AG04450 (cell line): ENCODE measurements at places on chromosomes 1 and 21. TPM values are rescaled to one million over a fixed set of nuclear protein-coding genes. Genes with fewer than 3 reads are reported as not detected.

DNA sequence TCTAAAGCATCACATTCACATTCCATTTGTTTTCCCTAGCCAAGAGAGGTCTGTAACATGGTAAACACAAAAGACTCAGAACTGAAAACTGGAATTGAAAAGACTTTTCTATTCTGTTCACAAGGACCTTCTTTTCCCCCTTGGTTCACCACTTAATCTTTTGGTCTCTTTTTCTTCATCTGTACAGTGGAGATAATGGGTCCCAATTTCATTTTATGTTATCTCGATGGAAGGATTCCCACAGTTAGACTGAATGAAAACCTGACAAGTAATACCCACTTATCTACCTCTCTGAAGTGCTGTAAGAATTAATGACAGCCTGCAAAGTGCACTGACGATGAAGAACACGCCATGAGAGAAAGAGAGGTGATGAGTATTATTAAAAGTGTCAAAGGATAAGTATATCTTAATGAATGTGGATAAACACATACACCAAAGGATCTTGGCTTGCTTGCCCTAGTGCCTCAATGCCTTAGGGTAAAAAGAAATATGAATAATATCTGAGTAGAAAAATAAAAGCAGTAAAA lies 71.5 kb downstream of the CYYR1 start:
- no peak for DNase-seq

DNA sequence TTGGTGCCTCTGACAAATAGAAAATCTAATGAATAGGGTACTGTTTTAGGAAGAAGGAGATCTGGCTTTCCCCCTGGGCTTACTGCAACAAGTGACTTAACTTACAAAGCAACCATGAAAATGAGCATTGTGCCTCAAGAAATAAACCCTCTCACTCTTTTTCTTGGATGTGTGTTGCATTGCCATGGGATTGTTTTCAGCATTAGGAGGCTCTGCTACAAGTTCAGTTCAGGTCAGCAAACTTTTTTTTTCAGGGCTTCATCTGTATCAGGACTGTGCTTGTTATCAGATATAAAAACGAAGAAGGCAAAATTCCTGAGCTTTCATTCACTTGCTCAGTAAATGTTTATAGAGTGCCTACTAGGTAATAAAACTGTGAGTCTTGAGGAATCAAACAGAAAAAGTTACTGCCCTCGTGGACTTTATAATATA lies 37.8 kb upstream of the DOCK7 start:
- no peak for DNase-seq

DNA sequence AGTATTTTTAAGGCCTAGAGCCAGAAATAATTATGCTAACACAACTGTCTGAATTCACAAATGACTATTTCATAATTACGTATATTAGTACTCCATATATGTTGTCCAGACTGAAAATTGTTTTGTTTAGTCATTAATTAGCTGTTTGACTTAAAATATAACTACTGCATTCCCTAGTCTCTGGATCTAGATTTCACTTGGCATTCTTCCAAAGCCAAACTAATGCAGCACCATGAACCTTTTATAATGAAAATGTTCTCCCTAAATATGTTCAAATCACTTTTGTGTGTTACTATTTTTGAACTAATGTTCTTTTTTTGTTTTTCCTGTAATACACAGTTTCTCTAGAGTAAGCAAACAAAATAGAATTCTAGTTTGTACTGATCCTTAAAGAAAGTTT lies 46.1 kb downstream of the CAMTA1 start:
- no peak for DNase-seq

DNA sequence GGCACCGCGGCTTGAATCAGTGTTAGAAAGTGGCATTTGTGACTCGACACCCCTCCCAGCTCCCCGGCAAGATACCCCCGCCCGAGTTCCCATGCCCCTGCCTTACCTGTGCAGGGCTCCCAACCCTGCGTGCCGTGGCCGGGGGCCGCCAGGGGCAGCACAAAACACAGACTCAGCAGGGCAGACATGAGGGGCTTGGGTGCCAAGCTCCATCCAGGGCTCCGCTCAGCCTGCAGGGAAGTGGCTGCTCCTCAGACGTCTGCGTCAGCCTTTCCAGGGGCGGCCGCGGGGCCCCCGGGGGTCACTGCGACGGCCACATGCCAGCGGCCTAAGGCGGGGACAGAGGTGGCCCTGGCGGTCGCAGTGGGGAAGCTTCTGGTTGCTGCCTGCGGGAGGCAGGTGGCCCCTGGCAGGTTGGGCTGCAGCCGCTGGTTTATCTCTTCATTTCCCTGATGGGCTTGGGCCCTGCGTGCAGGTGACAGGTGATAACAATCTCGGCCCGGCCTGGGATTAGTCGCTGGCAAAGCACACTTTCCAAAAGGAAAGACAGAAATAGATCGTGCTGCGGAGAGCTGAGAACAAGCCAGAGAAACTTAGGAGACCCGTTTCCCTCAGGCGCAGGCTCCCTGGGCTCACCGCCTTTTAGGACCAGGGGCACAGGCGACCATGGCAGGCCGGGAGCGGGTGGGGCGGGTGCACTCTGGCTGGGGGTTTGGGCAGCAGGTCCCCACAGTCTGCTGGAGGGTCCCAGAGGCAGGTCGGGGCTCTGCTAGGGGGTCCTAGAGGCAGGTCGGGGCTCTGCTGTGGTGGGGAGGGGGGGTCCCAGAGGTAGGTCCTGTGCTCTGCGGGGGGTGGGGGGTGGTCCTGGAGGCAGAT lies at the start of gene TSPEAR:
TSS of gene TSPEAR (minus strand) at position 246 of the 876 bp plus-strand sequence. CDS start at position 188, 58 bp downstream.
- no peak for DNase-seq

DNA sequence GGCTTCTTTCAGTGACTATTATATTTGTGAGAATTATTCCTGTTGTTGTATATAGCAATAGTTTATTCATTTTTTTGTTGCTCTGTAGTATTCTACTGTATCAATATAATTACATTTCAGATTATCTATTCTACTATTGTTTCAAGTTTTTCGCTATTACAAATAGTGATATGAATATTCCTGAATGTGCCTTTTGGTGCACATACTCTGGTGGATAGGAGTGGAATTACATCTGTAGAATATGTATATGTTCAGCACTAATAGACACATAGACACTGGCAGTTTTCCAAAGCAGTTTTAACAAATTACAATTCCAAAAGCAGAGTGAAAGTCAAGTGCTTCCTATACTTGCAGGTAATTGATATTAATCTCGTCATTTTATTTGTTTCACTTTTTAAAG lies 696.2 kb upstream of the PRMT6 start:
- DNase-seq, result no peak

- no peak for DNase-seq
These were observed 72.2 kb downstream of the PLEKHA6 start for GRCh38 chr1:204287466-204287891.

- no peak for DNase-seq
These were observed 126.5 kb downstream of the CRYAA start for GRCh38 chr21:43295066-43295958.

DNA sequence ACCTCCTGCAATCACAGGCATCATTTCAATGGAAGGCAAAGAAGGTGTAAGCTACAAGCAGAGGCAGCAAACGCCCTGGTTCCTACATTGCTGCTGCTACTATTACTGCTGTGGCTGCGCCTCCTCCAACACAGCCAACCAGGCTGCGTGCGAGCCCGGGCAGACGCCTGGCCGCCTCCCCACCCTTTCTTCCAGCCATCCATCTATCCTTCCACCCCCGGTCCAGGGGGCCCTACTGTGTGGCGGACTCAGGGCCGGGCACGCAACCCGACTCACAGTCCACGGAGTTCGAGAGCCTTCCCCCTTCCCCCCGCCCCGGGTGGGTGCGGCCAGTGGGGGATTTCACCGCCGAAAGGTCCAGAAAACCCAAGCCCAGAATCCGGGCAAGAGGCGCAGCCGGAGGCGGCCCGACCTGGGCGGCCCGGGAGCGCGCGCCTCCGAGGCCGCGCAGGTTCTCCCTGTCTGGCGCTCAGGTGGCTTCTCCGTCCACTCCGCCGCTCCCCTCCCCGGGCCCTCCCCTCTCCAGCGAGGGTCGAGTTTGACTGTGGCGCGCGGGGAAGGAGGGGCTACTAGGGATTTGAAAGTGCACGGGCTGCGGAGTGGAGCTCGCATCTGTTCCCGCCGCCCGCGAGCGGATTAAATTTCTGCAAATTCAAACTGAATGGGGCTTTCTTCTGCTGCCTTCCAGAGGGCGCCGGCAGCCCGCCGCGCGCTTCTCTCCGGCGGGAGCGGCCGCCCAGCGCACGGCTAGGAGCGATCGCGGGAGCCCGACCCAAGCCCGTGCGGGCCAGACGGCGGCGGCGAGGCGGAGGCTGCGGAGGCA lies at the start of gene HUNK:
TSS of gene HUNK (plus strand) at position 569 of the 823 bp plus-strand sequence. CDS start 655 bp downstream, outside the sequence.
- no peak for DNase-seq

DNA sequence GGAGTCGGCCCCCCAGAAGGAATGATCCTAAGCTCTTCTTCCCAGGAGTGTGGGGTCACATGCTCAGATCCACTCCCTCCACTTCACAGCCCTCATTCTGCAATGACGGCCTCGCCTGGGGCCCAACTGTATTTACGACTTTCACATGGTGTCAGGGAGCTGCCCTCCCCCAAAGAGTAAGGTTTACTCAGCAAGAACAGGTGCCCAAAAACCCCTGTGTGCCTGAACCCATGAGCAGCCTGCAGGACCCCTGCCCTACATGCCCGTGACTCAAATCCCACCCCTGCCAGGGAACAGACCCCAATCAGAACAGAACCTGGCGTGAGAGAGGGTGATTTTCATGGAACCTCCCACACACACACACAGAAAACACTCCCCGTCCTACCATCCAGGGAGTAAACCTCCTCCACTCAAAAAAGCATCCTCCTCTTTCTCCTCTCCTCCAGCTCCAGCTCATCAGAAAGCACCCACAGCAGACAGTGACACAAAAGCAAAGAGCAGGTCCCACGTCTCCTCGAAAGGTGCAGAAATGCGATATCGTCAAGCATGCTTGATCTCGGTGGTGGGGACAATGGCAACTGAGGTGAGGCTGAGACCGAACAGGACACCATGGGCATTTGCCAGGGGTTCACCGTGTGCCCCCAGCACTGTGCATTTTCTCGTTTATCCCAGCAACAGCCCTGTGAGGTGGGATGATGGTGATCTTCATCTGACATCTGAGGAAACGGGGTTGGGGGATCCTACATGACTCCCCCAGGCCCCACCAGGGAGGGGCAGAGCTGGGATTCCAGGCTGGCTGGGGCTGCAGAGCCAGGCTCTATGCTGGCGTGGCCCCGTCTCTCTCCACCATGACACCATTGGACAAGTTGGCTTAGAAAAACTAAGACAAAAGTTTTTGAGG lies 397.9 kb downstream of the NPHP4 start:
- no peak for DNase-seq

DNA sequence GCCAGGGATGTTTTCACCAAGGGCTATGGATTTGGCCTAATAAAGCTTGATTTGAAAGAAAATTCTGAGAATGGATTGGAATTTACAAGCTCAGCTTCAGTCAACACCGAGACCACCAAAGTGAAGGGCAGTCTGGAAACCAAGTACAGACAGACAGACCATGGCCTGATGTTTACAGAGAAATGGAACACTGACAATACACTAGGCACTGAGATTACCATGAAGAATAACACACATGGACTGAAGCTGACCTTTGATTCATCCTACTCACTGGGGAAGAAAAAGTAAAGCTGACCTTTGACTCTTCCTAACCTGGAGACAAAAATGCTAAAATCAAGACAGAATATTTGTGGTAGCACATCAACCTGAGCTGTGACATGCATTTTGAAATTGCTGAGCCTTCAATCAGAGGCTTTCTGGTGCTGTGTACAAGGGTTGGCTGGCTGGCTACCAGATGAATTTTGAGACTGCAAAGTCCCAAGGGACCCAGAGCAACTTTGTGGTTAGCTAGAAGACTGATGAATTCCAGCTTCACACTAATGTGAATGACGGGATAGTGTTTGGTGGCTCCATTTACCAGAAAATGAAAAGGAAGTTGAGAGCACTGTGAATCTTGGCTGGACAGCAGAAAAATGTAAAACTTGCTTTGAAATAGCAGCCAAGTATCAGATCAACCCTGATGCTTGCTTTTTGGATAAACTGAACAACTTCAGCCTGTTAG lies 190.4 kb upstream of the KCTD3 start:
- no peak for DNase-seq

DNA sequence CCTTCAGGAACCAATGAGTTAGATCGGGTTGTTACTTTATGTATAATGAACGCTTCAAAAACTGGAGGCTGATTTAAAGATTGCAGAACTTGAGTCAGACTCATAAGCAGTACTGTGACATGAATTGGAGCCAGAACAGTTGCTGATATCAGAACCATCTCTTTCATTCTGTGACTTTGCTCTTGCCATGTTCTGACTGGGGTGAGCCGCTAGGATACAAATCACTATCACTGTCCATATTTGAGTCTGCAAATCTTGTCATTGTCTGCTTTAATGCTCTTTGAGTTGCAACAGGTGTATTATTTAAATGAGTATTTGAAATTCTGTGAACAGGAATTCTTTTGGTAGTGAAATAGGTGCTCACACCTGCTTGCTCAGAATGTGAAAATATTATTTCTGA lies 52.5 kb downstream of the LRIG2 start:
- no peak for DNase-seq

DNA sequence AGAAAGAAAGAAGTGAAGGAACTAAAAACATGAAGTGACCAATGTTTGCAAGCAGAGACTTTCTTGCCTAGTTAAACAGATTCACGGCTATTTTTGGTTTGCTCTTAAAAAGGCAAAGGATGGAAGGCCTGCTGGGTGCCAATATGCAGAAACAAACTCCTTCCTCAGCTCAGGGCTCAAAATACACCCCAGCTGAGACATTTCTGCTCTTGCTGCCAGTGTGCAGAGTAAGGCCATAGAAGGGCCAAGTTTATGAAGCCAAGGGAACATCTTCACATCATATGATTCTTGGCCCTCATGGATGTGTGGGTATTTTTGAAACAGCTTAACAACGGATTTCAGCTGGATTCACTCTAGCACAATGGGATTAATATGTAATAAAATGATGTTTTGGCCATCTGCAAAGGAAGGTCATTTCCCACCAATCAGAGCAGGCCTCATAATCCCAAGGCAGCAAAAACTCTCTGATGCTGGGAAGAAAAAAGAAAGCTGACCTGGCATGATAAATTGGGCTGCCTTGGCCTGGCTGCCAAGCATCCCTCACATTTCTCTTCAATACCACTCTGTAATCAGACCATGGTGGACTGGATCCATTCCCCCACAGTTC lies 70.7 kb downstream of the CAPZB start:
- no peak for DNase-seq

- DNase-seq, result no peak
These were observed 85.5 kb downstream of the FBXO2 start for GRCh38 chr1:11568687-11569086.

The CFAP45 gene
- 0.29 and 0.51 TPM in 2 replicates for polyA plus RNA-seq

The ASCL5 gene
- polyA plus RNA-seq, result not detected in 2 replicates

The UBE2G2 gene
- polyA plus RNA-seq, result 60.9 and 62.2 TPM in 2 replicates

The FCMR gene
- polyA plus RNA-seq, result 1.1 and 1.2 TPM in 2 replicates

The TRIM67 gene
- not detected in 2 replicates for polyA plus RNA-seq
